ENCODE measurements at places on chromosomes 12 and 14.

GRCh38 chr12:43988838-43989560, 153.1 kb downstream of the TMEM117 start:
- no peak for DNase-seq

DNA sequence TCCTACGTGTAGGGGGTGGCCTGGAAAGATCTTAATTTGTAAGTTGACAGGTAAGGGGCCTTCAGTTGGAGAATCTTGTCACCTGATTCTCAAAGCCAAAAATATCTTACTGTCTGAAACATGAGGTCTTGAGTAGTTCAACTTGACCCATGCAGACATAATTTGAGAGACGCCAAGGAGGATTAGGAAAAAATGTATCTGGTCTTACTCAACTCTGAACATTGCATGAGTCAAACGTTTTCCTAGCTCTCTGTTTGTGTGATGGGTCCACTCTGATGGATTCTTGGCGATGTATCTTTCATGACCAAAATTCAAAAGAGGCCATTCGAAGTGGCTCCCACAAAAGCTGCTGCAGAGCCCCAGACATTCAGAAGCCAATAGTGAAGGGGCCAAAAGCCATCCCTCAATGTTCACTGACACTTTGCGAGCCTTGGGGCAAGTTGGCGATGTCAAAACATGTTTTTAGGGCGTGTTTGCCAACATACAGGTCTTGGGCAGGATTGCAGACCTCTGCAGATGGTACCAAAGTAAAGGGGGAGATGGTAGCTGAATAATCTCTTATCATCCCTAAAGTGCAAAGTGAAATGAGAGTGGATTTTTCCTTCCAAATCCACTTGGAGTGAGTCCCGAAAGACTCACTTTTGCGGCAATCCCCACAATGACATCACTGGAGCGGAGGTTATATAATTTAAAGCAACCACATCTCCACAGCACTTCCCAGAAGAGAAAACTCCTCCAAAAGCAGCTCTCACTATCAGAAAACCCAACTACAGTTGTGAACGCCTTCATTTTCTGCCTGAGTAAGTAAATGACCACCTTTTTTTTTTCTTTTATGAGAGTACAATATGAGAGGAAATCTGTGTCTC, at the start of gene BDKRB1:
BDKRB1 (plus strand) TSS at position 710 of the 866 bp plus-strand sequence. CDS start 7,473 bp downstream, outside the sequence.
- DNase-seq: no peak

- no peak for DNase-seq
These were observed at the start of gene PLXNC1 for GRCh38 chr12:94147991-94148738. PLXNC1 (plus strand) TSS chr12:94148577; CDS start chr12:94148972, 395 bp downstream.

DNA sequence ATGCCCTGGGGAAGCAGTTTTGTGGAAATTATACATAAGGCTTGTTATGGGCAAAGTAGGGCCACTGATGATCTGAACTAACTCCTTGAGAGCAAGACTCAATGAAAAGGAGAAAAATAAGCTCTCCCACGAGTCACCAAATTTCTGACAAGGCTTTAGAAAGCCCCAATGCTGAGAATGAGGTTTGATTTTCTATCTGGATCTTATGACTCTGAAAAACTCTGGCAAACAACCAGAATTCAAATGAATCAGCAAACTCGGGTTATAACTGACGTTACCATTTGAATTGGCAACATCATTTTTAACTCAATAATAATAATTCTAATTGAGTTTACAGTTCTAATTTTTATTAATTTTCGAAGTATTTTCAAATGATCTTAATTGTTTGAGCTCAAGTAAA, 79.1 kb downstream of the KCNK10 start:
- DNase-seq: no peak

DNA sequence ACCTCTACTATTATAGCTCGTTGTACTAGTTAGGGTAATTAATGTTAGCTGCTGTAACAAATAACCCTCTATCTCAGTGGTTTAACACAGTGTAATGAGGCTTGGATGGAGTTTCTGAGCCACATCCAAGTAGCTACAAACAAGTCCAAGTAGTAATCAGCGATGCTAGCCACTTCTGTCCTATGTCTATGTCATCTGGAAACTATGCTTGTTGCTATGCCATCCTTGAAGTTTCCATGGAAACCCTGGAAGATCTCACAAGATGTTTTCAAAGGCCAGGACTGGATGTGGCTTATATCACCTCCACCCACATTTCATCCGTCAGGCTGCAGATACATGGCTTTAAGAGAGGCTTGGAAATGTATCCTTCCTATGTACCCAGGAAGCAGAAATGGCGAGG, 422.1 kb downstream of the AACS start:
- no peak for DNase-seq

DNA sequence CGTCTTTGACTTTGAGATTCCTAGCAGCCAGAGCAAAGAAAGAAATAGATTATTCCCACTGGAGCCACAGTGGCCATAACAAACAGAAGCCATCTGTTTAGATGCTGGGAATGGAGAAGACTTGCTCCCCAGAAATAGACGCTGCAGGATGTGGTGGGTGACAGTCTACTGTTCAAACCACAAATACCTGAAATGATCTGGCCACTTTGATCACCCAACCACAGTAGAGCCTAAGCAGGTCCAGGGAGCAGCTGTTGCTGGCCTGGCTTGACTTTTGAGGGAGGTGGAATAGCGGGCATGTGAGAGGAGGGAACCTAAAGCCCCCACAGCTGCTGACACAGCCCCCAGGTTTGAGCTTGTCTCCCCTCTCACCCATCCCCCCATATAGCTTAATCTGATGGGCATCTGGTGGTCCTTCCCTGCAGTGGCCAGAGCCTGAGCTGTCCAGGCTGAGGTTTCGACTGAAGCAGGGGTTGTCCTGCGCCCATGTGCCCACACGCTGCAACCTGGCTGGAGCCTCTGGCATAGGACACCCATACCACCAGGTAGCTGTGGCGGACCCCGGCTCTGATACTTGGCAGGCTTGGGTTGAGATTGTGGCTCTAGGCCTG, 38.7 kb downstream of the SH2B3 start:
- no peak for DNase-seq

DNA sequence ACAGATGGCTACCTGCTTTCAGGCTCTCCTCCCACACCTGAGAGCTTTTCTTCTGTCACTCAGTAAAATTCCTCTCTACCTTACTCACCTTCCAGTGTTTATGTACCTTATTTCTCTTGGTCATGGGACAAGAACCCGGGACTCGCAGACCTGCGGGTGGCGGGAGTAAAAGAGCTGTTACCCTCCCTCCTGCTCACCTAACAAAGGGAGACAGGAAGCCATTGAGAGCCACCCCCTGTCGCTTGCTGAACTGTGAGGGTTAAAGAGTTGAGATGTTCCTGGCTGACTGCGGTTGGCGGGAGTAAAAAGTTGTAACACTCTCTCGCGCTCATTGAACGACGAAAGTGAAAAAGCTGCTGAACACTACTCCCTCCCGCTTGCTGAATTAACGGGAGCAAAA, 1935.1 kb upstream of the FLRT2 start:
- no peak for DNase-seq

GRCh38 chr14:36619131-36619530, 36.7 kb upstream of the NKX2-8 start:
- no peak for DNase-seq

DNA sequence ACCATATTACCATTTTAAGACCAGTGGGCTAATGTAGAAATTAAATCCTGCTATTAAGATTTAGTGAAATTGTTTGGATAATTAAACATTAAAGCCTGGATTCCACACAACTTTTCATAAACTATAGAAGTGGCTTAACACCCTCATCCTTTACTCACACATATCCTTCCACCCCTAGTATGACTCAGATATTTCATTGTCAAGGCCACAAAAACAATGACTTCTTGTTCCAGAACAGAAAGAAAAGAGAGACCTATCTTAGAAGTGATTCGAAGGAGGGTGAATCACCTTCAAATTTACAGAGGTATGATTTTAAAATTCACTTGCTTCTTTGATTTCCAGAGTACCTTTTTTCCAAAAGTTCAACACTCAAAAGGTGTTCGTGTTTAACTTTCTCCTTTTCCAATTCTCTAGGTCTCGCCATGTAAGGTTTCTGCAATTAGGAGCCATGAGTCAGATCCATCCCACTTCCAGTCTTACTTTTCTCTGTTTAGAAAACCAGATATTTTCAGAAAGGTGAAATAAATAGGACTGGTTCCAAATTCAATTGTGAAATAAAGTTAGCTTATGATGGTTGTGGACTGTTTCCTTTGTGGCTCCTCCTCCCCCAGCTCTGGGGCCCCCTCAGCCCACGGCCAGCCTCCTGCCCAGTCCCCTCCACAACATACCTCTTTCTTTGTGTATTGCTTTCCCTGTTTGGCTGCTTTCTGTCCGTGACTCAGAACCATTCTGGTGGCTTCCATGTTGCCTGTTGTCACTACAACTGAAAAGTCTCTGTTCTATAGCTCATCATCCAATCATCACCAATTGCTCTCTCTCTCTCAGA, 24.6 kb upstream of the MGP start:
- DNase-seq: no peak

GRCh38 chr14:60632257-60632656, 17.0 kb downstream of the SIX1 start:
- no peak for DNase-seq

DNA sequence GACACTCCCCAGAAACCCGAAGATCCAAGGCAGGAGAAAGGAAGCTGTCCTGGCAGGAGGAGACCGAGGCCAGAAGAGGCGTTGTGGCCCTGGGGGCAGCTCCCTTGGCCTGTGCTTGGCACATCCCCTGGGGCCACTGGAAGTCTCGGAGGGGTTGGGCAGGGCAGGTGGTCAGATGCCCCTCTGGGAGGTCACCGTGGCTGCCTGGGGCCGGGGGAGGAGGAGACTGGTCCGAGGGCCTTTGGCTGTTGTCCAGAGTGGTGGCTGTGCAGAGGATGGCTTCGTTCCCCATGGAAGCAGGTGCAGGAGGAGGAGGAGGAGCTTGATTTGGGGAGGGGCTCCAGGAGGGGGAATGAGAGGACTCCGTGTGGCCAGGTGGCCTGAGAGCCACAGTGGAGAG, 3.3 kb upstream of the NUDT14 start:
- DNase-seq: no peak

- no peak for DNase-seq
These were observed 5.7 kb downstream of the SVOP start for GRCh38 chr12:109014984-109015765.
